Muscle of leg (tissue), 16 donors: ENCODE measurements at places on chromosomes 3 and 15.

- no peaks in the 10 kb centered on the region for H3K36me3 ChIP-seq
- H3K4me1 ChIP-seq, result peaks cover 7% of the 10 kb centered on the region
- DNase-seq, result peak; percentile 72
- no peak overlapping the region for H3K4me3 ChIP-seq
- H3K27me3 ChIP-seq, result no peaks in the 10 kb centered on the region
- no peak overlapping the region for H3K27ac ChIP-seq
Observed at GRCh38 chr3:161423911-161424522, 52.7 kb upstream of the SPTSSB start.

DNA sequence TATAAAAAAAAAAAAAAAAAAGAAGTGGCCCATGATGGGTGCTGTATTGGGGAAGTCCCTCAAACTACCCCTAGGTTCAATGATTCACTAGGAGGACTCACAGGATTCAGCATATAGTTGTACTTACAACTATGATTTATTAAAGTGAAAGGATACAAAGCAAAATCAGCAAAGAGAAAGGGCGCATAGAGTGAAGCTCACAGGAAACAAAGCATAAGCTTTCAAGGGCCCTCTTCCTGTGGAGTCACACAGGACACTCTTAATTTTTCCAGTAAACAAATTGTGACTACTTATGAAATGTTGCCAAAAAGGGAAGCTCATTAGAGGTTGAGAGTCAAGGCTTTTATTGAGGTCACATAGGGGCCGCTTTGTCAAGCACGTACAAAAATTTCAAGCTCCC, 153.7 kb upstream of the GAP43 start:
- H3K4me1 ChIP-seq, result no peaks in the 10 kb centered on the region
- no peaks in the 10 kb centered on the region for H3K36me3 ChIP-seq
- no peak overlapping the region for H3K27ac ChIP-seq
- DNase-seq, result peak; percentile 38
- no peaks in the 10 kb centered on the region for H3K27me3 ChIP-seq

- H3K27ac ChIP-seq, result no peak overlapping the region
- DNase-seq, result no peak
- no peaks in the 10 kb centered on the region for H3K4me1 ChIP-seq
- H3K27me3 ChIP-seq, result no peaks in the 10 kb centered on the region
- H3K4me3 ChIP-seq, result no peak overlapping the region
- H3K36me3 ChIP-seq, result no peaks in the 10 kb centered on the region
Observed at GRCh38 chr3:148466143-148466542, 231.6 kb upstream of the AGTR1 start.

GRCh38 chr3:49563040-49563578, 8.8 kb downstream of the BSN start:
- no peaks in the 10 kb centered on the region for H3K27me3 ChIP-seq
- no peaks in the 10 kb centered on the region for H3K4me1 ChIP-seq
- no peak overlapping the region for H3K4me3 ChIP-seq

- peaks cover 3% of the 10 kb centered on the region for H3K36me3 ChIP-seq
- H3K4me3 ChIP-seq, result no peak overlapping the region
- no peaks in the 10 kb centered on the region for H3K27me3 ChIP-seq
- H3K27ac ChIP-seq, result no peak overlapping the region
- H3K4me1 ChIP-seq, result no peaks in the 10 kb centered on the region
Observed at GRCh38 chr3:112339609-112340008, 6.7 kb downstream of the CD200 start.

- H3K4me1 ChIP-seq, result no peaks in the 10 kb centered on the region
- H3K27ac ChIP-seq, result no peak overlapping the region
- H3K36me3 ChIP-seq, result peaks cover 10% of the 10 kb centered on the region
- no peaks in the 10 kb centered on the region for H3K27me3 ChIP-seq
- H3K4me3 ChIP-seq, result no peak overlapping the region
Observed at GRCh38 chr3:123934250-123934649, 26.8 kb downstream of the CCDC14 start.

GRCh38 chr3:46492890-46493547, 4.8 kb upstream of the RTP3 start:
- H3K4me1 ChIP-seq, result peaks cover 12% of the 10 kb centered on the region
- H3K4me3 ChIP-seq, result no peak overlapping the region
- no peak overlapping the region for H3K27ac ChIP-seq

GRCh38 chr3:172189213-172189612, 149.8 kb downstream of the FNDC3B start:
- peaks cover 11% of the 10 kb centered on the region for H3K36me3 ChIP-seq
- H3K4me3 ChIP-seq, result no peak overlapping the region
- no peaks in the 10 kb centered on the region for H3K27me3 ChIP-seq
- DNase-seq, result no peak
- H3K27ac ChIP-seq, result no peak overlapping the region

DNA sequence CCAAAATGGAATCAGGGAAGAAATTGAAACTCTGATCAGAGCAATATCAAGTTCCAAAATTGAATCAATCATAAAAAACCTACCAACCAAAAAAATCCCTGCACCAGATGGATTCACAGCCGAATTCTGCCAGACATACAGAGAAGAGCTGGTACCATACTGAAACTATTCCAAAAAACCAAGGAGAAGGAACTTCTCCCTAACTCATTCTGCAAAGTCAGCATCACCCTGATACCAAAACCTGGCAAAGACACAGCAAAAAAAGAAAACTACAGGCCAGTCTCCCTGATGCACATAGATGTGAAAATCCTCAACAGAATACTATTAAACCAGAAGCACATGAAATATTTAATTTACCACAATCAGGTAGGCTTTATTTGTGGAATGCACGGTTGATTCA, 118.1 kb downstream of the MYRIP start:
- H3K27me3 ChIP-seq, result no peaks in the 10 kb centered on the region
- no peaks in the 10 kb centered on the region for H3K36me3 ChIP-seq
- no peak for DNase-seq
- H3K27ac ChIP-seq, result no peak overlapping the region
